ENCODE measurements at places on chromosomes 1 and 21.

DNA sequence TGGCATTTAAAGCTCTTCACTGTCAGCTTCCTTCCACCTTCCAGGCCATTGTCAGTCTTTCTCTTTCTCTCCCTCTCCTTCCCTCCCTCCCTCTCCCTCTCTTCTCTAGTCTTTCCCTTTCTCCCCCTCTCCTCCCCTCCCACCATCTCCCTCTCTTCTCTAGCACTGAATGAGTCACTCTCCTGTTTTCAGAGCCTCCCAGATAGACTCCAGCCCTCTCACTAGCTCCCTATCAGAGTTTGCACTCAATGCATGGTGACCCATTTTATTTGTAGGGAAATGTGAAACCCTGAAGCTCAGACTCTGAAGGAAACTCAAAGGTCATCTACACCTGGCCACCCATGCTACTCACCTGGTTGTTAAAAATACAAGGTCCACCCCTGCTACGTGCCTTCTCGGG lies 4.4 kb upstream of the MATN1 start:
- DNase-seq = peak; percentile 53

- DNase-seq = no peak
Observed at GRCh38 chr1:109971559-109971958, 13.0 kb upstream of the AHCYL1 start.

DNA sequence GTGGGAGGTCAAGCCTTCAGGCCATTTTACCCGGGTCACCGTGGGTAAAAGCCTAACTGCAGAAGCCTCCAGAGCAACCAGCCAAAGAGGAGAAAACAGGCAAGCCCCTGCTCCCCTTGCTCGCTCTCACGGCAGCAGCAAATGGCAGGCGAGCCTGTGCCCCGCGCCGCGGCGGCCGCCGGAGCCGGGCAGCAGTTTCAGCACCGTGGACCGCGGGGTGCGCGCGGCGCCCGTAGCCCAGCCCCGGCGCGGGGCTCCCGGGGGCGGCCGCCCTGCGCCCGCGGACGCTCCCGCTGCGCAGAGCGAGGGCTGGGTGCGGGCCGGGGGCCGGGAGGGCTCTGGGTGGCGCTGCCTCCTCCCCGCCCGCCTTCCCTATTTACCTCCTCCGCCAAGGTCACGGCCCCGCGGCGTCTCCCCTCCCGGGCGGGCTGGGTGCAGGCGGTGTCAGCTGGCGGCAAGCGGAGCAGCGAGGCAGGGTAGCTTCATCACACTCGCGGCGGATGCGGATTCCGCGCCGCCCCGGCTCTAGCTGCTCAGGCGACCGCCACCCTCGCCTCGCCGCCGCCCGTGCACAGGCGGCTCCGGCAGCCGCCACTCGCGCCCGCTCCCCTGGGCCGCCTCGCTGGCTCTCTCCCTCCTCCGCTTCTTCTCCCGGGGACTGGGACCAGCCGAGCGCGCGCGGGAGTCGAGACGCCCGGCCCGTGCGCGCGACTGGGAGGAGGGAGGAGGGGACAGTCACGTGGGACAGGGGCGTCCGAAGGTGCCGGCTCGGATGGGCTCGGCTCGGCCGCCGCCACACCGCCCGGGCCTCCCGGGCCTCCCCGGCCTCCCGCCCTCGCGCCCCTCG lies at the start of gene RGS7:
TSS of gene RGS7 (minus strand) at position 687 of the 847 bp plus-strand sequence.
- DNase-seq = peak; percentile 52

DNA sequence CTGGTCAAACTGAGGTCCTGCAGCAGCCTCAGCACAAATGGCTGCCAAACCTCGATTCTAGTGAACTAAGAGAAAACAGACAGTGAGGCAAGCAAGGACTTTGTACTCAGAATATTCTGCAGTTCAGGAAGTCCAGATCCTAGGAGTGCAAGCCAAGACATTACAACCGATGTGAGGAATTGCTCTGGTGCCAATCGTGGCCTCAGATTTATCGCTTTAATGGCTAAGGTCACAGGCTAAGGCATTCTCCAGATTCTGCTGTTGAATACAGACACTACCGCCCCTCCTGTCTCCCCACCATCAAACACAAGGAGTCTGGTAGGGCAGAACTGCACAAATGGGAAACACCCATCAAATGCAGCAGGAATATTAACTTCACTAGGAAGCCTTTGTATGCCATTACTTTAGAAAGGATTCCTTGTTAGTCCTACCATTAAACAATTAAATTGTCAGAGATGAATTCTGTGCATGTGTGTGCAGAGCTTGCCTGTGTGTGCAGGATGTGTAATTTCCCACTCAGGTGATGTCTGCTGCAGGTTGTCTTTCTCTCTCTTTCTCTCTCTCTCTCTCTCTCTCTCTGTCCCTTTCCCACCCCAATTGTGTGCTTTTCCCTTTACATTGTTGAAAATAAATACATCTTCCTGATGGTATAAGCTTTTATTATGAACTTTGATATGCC lies 9.2 kb upstream of the SERTAD4 start:
- DNase-seq = peak; percentile 41

GRCh38 chr1:2242814-2243725 lies 15.0 kb downstream of the SKI start:
- peak; percentile 23 for DNase-seq

GRCh38 chr1:195328681-195329080 lies 1279.6 kb downstream of the KCNT2 start:
- DNase-seq = no peak

- DNase-seq = no peak
Observed at GRCh38 chr1:25051504-25051903, 121.4 kb upstream of the RUNX3 start.

DNA sequence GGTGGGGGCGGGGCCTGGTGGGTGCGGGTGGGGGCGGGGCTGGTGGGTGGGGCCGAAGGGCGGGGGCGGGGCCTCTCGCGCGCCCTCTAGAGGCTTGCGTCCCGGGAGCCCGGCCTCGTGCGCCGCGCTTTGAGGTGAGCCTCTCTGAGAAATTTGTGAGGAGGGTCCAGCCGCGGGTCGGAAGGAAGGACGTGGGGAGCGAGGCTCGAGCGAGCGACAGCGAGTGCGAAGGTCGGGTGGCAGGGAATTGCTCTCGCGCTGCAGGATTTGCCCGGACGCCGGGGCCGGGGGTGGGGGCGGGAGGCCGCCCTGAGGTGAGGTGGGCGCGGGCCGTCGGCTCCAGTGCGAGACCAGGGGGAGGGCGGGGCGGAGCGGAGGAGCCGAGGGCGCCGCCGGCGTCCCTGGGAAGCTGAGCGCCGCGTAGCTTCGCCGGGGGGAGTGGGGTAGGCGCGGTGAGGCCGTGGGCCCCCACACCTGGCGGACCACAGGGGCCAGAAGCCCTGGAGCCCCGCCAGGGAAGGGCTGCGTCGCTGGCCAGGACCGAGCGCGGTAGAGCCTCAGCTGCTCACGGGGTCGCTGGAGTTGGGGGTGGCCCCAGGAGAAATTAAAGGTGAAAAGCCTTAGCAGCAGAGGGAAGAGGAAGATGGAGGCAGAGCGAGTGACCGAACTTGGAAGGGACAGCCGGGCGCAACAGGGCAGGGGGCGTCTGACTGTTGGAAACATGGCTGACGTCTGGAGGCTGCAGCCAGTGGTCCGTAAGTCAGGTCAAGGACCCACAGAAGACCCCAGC lies 754 bp upstream of the LSS start:
- no peak for DNase-seq

- DNase-seq = no peak
Observed at GRCh38 chr1:189434461-189434860, 1043.2 kb downstream of the BRINP3 start.

GRCh38 chr1:154295408-154296235 lies 23.2 kb downstream of the HAX1 start:
- no peak for DNase-seq

- no peak for DNase-seq
Observed at GRCh38 chr21:35520302-35520701, 471.2 kb upstream of the RUNX1 start.

All from kidney tubule cell (primary cell).